T-helper 17 cell (primary cell): ENCODE measurements at places on chromosomes 1 and 21.

GRCh38 chr1:113677250-113678158 lies 81.8 kb downstream of the PHTF1 start:
- no peak for DNase-seq

- DNase-seq, result no peak
Observed at GRCh38 chr1:72623299-72623708, 341.0 kb upstream of the NEGR1 start.

GRCh38 chr1:57489358-57490036 lies 65.6 kb upstream of the DAB1 start:
- no peak for DNase-seq

DNA sequence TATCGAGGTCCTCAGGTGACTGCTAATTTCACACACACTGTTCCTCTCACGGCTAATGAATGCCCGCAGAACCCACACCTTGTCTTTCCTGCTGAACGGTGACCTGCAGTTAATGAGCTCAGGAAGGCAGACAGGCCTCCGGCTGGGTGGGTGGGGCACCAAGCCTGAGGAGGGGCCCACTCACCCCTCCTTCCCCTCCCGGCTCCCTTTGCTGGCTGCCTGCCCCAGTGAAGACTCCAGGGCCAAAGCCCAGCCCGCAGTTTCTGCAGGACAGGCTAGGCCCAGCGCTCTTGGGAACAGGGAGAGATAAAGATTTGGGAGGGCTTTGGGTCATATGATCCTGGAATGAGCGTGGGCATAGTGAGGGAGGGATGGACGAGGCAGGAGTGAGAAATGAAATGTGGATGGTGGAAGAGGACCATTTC lies 26.4 kb downstream of the FOXO6 start:
- no peak for DNase-seq

DNA sequence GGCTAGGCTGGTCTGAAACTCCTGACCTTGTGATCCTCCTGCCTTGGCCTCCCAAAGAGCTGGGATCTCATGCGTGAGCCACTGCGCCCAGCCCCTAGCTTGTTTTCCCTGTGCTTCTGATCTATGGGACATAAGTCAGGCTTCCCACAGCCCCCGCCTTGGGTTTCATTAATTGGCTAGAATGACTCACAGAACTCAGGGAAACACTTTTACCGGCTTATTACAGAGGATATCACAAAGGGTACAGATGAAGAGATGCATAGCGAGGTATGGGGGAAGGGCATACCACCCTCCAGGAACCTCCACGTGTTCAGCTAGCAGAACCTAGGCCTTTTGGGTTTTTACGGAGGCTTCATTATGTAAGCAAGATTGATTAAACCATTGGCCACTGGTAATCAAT lies 1.5 kb upstream of the MAP1LC3C start:
- DNase-seq, result no peak

GRCh38 chr1:84467298-84467697 lies 11.8 kb upstream of the RPF1 start:
- DNase-seq, result no peak
